ENCODE measurements at places on chromosomes 1 and 21.

DNA sequence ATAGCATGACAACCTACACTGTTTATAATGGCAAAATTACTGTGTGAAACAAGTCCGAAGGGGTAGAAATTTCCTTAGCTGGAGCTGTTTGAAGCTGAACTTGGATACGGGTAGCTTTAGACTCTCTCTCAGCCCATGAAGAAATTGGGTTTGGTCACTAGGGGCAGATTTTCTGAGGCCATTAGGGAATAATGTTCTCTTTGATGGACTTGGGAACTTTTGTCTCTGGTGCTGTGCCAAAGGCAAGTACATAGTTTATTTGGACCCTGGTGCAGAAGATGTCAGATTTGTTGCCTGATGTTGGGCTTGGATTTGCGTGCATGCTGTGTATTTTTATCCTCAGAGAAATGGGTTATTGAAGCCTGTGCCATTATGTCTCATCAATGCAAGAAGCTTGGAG, 109.6 kb downstream of the VPS13D start:
- DNase-seq, result no peak

GRCh38 chr1:46301406-46301807, 2.0 kb downstream of the LRRC41 start:
- no peak for DNase-seq

DNA sequence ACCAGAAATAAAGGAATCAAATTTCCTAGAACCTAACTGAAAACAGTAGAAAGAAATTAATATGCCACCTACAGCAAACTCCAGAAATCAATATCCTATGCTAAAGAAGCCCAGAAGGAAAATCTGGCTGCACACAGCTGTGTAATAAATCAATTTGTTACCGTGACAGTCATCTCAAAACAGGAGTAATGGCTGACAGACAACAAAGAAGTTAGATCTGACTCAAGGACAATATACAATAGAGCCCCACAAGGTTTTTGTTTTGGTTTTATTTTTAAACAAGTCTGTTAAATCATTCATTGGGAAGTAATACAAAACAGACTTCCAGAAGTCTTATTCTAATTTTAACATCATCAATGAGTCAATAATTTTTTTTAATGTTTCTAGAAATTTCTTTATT, 168.4 kb downstream of the RERE start:
- no peak for DNase-seq

DNA sequence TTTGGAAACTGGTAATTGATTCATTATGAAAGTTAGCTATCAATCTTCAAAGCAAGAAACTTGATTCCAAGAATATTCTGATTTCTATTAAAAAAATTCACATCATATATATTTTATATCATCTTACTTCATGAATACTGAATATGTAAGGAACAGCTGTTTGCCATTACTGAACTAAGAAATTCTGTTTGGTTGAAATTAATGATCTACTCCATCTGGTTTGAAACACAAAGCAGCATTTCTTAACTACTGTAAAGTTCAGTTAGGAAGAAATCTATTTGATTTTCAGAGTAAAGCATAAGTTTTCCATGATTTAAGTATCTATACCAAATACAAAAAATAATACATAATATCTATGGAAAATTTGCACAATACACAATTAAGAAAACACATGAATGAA, 66.0 kb upstream of the SCYL3 start:
- no peak for DNase-seq

DNA sequence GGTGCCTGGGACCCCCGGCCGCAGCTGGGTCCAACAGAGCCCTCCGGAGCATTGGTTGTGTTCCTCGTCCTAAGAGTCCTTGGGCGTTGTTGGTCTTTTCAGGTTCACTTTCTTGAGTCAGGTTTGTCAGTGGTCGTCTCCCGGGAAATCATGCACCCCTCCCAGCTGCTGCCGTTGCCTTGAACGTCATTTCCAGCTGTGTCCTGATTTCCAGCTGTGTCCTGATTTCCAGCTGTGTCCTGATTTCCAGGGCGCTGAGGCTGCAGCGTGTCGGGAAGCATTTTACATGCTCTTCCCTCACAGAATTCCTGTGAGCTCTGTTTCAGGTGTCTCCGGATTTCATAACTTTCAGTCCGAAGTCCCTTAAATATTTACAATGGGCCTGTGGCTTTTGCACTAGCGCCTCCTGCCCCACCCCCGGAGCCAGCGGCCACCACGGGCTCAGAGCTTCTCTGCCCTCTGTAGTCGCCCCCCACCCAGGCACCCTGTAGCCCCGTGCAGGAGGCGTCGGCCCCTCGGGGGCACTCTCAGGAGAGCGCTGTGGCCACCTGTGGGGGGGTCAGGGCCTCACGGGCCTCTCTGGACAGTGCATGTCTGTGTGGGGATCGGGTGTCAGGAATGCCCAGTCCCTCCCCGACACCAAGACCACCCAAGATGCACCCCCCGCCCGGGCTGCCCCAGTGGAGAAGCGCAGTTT, 66.7 kb downstream of the COL18A1 start:
- no peak for DNase-seq

DNA sequence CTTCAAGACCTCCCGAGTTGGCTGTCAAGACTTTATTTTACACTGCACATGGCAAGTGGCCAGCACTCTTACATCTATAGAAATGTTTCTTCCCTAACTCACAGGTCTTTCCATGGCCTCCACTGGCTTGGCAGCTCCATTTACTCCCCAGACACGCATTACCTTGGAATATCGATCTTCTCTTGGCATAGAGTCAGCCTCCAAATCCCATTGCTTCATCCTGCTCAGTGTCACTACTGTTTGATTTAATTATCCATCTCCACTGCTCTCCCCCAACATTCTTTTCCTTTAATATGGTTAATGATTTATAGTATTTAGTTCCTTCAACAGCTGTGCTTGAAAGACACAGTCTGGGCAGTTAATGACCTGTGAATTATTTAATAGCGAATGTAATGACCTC, 241.2 kb upstream of the MAP1LC3C start:
- DNase-seq, result no peak

- DNase-seq, result no peak
Observed at GRCh38 chr1:65658122-65658521, 134.6 kb upstream of the PDE4B start.

DNA sequence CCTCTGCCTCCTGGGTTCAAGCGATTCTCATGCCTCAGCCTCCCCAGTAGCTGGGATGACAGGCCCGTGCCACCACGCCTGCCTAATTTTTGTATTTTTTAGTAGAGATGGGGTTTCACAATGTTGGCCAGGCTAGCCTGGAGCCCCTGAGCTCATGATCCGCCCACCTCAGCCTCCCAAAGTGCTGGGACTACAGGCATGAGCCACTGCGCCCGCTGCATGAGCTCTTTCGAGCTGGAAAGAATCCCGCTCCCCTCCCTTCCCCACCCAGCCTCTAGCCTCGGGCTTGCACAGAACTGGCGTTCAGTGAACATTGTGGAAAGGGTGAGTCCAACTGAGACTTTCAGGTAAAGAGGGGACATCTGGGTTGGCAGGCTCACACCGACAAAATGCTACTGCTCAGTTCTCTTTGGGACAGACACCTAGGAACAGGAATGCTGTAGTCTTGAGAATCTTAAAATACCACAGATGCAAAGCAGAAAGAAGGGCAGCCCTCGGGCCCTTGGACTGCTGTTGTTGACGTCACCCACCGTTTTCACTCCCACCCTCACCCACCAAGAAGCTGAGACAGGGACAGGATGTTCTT, 9.7 kb upstream of the GNG4 start:
- DNase-seq, result no peak

- DNase-seq, result no peak
Observed at GRCh38 chr1:212606395-212607205, 2.0 kb upstream of the ATF3 start.

GRCh38 chr1:112778137-112778536, 63.0 kb upstream of the PPM1J start:
- DNase-seq, result no peak

- no peak for DNase-seq
Observed at GRCh38 chr1:56824271-56824670, 5.1 kb upstream of the FYB2 start.

GRCh38 chr1:219585837-219586455, 27.0 kb downstream of the ZC3H11B start:
- no peak for DNase-seq

DNA sequence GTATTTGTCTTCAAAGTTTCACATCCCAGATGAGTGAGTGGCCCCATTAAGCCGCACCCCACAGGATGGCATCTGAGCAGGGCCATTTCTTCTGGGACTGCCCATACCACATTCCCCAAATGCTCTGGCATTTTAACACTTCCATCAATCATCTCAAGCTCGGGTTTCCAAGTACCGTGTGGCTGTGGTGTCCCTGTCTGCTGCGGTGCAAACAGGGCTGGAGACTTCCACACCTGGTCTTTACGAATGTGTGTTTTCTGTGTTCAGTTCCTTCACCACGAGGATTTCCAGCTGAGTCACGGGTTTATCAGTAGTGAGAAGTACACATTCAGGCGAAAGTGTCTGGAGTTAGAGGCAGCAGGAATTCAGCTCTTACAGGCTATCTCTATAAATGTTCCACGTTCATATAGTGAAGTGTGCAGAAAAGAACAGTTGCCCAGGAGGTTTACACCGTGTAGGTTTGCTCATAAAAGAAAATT, 195.2 kb downstream of the RHOU start:
- DNase-seq, result no peak

DNA sequence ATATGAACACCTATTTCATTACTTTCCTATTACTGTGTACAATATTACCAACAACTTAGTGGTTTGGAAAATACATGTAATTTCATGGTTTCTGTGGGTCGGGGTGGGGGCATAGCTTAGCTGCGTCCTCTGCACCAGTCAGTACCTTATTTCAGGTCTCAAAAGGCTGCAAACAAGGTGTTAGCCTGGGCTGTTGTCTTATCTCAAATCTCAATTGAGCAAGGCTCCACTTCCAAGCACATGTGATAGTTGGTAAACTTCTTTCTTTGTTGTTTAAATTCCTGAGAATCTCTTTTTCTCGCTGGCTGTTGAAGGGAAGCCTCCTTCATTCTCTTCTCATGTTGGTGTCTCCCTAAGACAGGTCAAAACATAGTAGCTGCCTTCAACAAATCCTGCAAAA, 485.4 kb downstream of the AMY1C start:
- DNase-seq, result no peak

- DNase-seq, result no peak
Observed at GRCh38 chr1:159214149-159214760, 9.6 kb downstream of the ACKR1 start.

DNA sequence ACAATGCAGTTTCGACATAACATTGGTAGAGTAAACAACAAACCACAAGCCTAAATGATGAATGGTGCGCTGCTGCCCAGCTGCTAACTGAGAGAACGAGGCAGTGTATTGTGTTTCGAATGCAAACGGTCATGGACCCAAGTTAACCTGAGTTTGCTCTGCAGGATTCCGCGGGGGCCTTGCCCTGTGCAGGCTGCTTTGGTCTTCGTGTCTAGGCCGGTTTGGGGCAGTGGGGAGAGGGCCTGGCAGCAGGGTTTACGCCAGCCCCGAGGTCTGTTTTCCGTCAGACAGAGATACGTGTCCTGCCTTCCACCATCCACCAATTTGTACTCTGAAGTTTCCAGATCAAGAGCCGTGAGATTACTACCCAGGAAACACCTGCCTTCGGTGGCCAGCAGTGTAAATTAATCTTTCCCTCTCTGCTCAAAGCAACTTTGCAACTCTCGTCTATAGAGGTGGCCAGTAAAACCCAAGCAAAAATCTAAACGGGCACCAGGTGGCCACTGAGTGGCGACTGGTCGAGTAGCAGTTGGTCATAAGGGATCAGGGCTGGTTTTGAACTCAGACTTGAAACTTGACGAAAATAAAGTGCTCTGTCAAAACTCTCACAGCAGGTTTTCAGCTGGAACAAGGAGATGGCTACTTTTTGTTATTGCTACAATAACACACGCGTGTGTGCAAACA, 6.3 kb upstream of the PRDM15 start:
- DNase-seq, result no peak

GRCh38 chr1:170727963-170728362, 64.0 kb downstream of the PRRX1 start:
- no peak for DNase-seq

- no peak for DNase-seq
Observed at GRCh38 chr1:151325231-151325630, 2.0 kb downstream of the PI4KB start.

GRCh38 chr1:79353224-79353623, 346.7 kb upstream of the ADGRL4 start:
- no peak for DNase-seq

DNA sequence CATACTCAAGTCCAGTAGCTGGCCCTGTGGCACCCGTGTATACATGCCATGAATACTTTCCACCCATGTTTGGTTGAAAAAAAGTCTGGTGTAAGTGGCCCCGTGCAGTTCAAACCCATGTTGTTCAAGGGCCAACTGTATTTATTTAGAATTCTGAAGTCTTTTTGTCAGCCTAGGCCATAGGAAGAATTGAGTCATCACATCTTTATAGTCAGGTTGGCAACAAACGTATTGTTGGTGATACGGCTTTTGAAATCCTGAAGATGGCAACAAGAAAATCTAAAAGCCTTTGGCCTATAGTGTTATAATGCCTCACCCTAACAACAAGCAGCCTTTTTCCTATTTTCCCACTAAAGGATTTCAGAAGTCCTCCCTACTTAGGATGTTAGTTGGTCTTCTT, 363.6 kb downstream of the PLPP3 start:
- no peak for DNase-seq

DNA sequence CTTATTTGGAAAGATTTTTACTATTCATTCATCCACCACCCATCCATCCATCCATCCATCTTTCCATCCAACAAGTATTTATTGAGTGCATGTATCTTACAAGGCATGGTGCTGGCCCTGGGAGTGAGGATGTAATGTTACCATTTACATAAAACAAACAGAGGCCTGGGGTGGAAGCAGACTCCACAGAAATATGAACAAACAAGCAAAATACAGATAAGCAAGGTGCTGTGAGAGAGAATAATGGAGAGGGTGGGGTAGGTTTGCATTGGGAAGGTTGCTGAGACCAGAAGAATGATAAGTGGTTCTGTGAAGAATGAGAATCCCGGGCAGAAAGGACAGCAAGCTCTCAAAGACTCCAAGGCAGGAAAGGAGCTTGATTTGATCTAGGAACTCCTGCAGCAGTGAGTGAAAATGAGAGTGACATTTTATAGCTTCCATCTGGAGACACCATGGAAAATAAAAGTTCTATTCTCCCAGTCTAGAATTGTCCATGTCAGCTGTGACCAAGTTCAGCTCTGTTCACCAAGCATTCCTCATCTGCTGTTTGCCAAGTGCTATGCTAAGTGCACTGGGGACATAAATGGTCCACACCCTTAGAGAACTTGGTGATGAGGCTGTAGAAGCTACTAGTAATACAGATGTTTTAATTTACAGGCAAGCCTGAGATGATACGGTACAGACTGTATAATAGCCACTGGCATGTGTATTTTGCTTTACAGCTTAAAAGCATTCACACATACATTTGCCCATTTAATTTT, 75.3 kb downstream of the PEX14 start:
- DNase-seq, result no peak

All from NCI-H2081 treated with DMSO at 0.1 percent for 48 hours (cell line).